ENCODE measurements at places on chromosomes 12 and 14.

DNA sequence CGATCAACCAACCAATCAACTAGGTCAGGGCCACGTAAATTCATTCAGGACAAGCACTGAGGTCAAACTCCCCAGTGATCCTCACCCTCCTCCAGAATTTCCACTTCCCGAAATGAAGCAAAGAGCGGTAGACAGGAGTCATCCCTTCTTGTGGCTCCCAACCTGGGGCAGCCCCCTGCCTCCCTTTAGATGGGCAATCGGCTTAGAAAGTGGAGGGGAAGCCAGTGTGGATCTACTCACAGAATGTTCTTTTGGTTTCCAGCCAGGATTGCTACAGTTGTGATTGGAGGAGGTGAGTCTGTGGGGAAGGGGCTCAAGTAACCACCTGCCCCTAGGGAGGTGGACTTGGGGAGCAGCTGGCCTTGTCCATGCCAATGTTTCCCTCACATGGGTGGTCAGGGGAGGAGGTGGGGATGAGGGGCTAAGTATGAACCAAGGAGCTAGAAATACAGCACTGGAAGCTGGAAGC lies 4.1 kb downstream of the IFI27 start:
- no peak for DNase-seq
- H3K4me1 ChIP-seq: no peaks in the 10 kb centered on the region
- no peaks in the 10 kb centered on the region for H3K27me3 ChIP-seq
- H3K36me3 ChIP-seq: no peaks in the 10 kb centered on the region
- H3K4me3 ChIP-seq: no peak overlapping the region

GRCh38 chr12:120532701-120533238 lies 1.4 kb upstream of the RNF10 start:
- H3K4me3 ChIP-seq: no peak overlapping the region
- no peak for DNase-seq
- no peak overlapping the region for H3K27ac ChIP-seq
- H3K27me3 ChIP-seq: no peaks in the 10 kb centered on the region
- H3K36me3 ChIP-seq: peaks cover 2% of the 10 kb centered on the region

DNA sequence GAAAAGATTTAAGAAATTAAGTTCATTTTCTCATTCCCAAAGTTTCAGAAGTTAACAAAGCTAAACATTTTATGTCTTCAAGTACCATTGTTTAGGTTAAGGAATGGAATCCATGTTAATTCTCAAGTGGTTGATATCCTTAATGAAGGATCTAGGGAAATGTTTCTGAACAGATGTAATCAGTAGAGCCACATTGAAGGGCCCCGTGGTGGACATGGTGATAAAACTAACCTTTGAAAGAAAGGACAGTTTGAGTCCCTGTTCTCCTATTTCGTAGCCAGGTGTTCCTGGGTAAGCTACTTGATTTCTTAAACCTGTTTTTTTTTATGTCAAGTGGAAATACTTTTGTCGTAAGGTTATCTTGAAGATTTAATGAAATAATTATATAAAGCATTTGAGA lies 4.6 kb downstream of the PPM1A start:
- no peak for DNase-seq
- H3K27me3 ChIP-seq: no peaks in the 10 kb centered on the region
- H3K4me1 ChIP-seq: peaks cover 9% of the 10 kb centered on the region
- no peak overlapping the region for H3K4me3 ChIP-seq
- H3K27ac ChIP-seq: no peak overlapping the region

DNA sequence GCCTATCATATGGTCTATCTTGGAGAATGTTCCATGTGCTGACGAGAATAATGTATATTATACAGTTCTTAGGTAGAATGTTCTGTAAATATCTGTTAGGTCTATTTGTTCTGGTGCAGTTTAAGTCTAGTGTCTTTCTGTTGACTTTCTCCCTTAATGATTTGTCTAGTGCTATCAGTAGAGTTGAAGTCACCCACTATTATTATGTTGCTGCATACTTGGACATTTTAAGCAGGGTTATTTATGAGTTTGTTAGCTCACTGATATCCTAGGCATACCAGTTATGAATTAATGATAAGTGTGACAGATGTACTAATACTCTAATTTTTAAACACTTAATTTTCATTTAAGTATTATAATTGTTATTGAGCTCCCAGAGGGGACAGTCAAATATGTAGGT lies 292.5 kb downstream of the AKAP6 start:
- no peaks in the 10 kb centered on the region for H3K27me3 ChIP-seq
- no peak overlapping the region for H3K4me3 ChIP-seq
- no peak for DNase-seq
- no peak overlapping the region for H3K27ac ChIP-seq
- H3K4me1 ChIP-seq: no peaks in the 10 kb centered on the region
- H3K36me3 ChIP-seq: no peaks in the 10 kb centered on the region

GRCh38 chr12:1530592-1531152 lies 63.7 kb downstream of the FBXL14 start:
- H3K36me3 ChIP-seq: no peaks in the 10 kb centered on the region
- peaks cover 13% of the 10 kb centered on the region for H3K4me1 ChIP-seq
- H3K4me3 ChIP-seq: no peak overlapping the region
- H3K27ac ChIP-seq: no peak overlapping the region
- DNase-seq: no peak

DNA sequence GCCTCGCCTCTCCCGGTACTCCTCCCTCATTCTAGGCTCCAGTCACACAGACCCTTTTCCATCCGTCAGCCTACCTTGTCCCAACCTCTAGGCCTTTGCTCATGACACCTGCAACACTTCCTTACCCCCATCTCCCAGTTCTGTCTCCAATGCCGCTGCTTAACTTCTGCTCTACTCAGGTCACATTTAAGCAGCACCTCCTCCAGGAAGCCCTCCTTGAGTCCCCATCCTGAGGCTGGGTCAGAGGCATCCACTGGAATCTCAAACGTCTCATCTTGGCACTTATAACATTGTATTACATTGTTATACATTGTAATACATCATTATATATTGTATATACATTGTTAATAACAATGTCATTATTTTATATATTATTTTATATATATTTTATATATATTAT lies 32.8 kb downstream of the RASAL1 start:
- peaks cover 2% of the 10 kb centered on the region for H3K27me3 ChIP-seq
- peaks cover 25% of the 10 kb centered on the region for H3K4me1 ChIP-seq
- H3K36me3 ChIP-seq: no peaks in the 10 kb centered on the region
- no peak overlapping the region for H3K4me3 ChIP-seq
- no peak overlapping the region for H3K27ac ChIP-seq
- no peak for DNase-seq
